CD4-positive, alpha-beta T cell treated with Interleukin-6 at 100 ng/mL for 8 hours (primary cell): ENCODE measurements at places on chromosomes 11 and 22.
A peak's percentile ranks its signal among the peaks of the same experiment; 100 is the strongest.

GRCh38 chr22:45246060-45246985 is 5.6 kb upstream of the KIAA0930 start:
- DNase-seq: no peak

- peak; percentile 58 for DNase-seq
Measured at GRCh38 chr11:47216121-47216798, 1.5 kb downstream of the DDB2 start.

- DNase-seq: no peak
Measured at GRCh38 chr22:18045794-18046193, 21.4 kb upstream of the MICAL3 start.

DNA sequence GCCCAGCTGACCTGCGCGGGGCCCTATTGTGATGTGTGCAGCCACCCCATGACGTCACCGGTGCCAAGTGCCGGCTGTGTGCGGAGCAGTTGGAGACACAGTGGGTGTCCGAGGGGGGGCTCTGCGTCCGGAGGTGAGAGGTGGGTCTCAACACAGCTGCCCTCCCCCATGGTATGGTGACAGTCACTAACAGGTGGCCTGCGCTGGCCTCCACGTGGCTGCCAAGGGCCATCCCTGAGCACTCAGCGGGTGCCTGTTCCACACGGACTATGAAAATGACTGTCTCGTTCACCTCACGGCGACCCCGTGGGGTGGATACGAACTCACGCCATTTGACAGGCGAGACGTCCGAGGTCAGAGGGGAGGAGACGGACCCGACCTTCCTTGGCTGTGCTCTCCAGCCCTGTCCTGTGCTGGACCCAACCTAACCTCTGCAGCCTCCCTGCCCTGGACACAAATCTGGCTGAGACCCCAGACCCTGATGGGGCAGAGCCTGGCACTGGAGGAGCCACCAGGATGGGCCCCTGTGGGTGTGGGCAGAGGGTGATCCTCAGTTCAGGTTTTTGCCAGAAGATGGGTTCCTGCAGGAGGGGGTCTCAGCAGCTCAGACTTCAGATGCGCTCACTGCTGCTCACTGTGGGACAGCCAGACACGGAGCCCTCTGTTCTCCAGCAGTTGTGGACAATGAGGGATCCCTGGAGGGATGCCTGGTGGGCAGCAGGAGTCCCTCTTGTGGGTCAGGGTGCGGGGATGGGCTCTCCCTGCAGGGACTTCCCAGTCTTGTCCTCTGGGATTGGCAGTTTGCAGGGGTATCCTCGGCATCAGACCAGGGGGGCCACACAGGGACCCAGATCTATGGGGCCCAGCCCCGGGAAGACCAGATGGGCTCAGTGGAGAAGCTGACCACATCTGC is 6.3 kb downstream of the HRAS start:
- no peak for DNase-seq

DNA sequence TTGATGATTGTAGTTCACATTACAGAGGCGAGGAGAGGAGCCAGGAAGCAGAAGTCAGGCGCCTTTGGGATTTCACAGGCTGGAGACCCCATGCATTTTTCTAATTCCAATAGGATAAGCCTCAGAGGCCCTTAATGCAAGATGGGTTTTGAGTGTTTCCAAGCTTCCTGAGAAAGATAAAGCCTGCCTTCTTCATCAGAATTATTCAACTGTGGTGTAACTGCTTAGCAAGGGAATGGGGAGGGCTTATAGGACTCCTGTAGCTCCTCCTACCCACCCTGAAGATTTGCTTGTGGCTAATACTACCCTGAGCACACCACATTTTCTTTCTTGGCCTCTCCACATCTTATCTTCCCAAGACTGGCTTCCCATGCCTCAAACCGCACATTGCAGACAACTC is 151.1 kb upstream of the ISX start:
- DNase-seq: no peak

- DNase-seq: no peak
Measured at GRCh38 chr11:45102361-45102809, 44.1 kb upstream of the PRDM11 start.

DNA sequence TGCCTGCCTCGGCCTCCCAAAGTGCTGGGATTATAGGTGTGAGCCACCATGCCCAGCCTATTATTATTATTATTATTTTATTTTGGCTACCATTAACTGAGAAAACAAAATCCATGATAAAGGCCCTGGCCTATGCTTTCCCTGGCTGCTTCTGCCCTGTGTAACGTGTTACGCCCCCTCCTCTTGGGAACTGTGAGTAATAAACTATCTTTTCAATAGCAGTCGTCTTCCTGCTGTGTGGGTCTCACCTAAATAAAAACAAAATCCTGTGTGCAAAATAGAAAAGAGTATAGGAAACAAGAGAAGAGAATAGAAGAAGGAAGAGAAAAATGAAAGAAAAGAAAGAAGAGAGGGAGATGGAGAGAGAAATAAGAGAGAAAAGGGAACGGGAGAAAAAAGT is 237.0 kb downstream of the MIAT start:
- DNase-seq: no peak

DNA sequence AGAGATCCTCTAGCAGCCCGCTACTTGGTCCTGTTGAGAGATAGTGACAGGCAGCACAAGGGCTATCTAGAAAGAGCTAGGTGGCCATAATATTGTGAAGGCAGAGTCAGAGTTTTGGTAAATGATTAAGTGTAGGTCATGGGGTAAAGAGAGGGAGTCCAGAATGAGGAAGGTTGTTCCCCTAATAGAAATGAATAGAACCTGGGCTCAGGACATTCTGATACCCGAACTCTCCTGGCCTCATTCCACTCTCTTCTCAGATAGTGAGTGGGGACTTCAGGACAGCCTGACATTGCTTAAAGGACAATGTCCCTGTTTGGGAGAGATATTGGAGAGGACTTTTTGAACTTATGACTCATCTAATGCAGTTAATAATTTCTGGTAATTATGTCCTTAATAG is 20.6 kb downstream of the SLC5A1 start:
- DNase-seq: no peak

DNA sequence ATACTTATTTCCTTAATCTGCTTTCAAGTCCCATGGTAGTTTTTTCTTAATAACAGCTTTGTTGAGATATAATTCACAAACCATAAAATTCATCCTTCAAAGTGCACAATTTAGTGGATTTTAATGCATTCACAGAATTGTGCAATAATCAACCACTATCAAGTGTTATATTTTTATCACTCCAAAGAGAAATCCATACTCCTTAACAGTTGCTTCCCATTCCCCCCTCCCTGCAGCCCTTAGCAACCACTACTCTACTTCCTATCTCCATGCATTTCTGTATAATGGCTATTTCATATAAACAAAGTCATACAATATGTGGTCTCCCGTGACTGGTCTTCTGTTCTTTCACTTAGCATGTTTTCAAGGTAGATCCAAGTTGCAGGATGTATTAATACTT is 18.8 kb upstream of the NUP50 start:
- DNase-seq: no peak

GRCh38 chr11:834371-835316 is 1.9 kb downstream of the CD151 start:
- no peak for DNase-seq

GRCh38 chr11:33879375-33879774 is 12.5 kb downstream of the LMO2 start:
- no peak for DNase-seq

- DNase-seq: no peak
Measured at GRCh38 chr11:73415854-73416615, 39.8 kb downstream of the RELT start.

DNA sequence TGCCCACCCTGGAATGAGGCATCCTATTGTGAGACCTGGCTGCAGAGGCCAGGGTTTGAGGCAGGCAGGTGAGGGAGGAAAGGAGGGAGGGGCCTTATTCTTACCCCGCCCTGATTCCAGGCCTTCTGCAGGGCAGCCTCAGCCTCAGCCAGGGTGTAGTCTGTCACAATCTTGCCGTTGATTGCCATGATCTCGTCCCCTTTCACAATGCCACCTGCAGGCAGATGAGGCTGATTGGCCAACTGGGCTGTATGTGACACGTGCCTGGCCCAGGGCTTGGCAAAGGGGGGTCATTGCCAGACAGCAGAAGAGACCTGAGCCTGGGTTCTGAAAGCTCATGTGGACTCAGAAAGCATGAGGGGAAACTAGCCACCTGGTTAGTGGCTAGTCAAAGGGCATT is 21.4 kb upstream of the ABCC8 start:
- DNase-seq: no peak

- DNase-seq: no peak
Measured at GRCh38 chr11:1193326-1194230, 29.3 kb upstream of the MUC5B start.

- no peak for DNase-seq
Measured at GRCh38 chr11:130846606-130847005, 69.7 kb downstream of the SNX19 start.

GRCh38 chr11:12188548-12189317 is 78.3 kb downstream of the MICAL2 start:
- DNase-seq: no peak

- DNase-seq: no peak
Measured at GRCh38 chr11:118291477-118292135, 12.9 kb upstream of the CD3E start.

- DNase-seq: no peak
Measured at GRCh38 chr11:3830730-3831129, 10.0 kb downstream of the RHOG start.

- no peak for DNase-seq
Measured at GRCh38 chr11:65781152-65781961, 581 bp upstream of the AP5B1 start.

GRCh38 chr22:19772673-19773469 is 12.3 kb downstream of the TBX1 start:
- no peak for DNase-seq
